ENCODE measurements at places on chromosomes 5 and 9.

DNA sequence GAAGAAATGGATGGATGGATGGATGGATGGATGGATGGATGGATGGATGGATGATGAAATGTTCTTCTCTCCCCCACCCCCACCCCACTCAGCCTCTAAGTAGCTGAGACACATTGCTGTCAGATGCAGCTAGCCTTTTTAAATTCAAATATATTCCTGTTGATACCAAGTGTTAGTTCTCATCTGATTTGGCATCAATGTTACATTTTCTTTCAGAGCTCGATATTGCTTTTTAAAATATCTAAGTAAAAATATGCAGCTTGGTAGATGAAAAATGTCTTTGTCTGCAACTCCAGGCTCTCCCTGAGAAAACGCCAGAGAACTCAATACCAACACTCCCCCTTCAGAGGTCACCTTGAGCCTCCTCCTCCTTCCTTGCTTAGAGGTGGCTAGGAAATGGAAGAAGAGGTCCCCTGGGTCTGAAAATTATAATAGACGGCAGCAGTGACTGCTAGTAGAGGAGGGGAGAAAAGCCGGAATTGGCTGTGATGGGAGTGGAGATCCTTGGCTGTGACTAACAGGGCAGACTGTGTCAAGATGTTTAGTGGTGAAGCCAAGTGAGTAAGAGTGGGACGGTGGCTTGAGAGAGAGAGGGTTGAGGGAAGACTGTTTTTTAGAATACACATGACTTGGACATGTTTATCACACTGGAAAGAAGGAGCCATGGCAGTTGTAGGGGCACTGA is 156.0 kb downstream of the ZNF462 start:
- no peak for DNase-seq

DNA sequence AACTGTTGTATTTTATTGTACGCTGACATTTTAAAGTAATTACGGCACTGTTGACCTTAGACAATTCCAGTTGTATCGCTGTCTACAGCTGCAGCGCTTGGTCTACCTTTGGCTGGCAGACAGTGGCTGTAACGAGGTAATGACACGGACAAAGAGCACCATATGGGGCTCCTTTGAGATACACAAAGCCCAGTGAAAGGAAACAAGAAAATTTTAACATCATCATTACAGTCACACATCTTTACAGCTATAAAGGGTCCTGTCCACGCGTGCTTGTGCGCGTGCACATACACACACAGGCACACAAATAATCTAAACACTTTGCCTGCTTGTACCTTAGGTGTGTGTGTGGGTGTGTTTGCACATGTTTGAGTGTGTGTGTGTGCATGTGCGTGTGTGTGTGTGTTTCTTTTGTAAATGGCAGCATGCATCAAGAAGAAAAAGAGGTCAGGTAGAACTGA is 946.0 kb downstream of the NR2F1-AS1 start:
- DNase-seq: no peak

GRCh38 chr9:119839888-119840287 is 470.7 kb upstream of the BRINP1 start:
- no peak for DNase-seq

DNA sequence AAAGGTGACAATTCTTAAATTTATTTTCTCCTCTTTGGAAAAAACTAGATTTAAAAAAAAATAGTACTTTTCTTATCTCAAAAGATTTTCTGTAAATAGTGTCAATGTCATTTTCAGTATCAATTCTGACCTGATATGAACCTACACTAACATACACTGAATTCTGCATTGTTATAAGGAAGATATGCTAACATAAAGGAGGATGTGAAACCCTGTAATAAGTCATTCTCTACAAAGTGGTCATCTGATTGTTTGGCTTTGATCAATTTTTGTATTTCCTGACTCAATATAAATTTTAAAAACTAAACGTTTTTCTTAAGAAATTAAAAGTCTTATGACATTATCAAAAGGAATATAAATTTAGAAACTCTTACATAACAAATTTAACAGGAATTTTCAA is 233.6 kb upstream of the EDIL3 start:
- DNase-seq: no peak

- DNase-seq: no peak
Measured at GRCh38 chr5:157761690-157762621, 18.4 kb downstream of the LSM11 start.

DNA sequence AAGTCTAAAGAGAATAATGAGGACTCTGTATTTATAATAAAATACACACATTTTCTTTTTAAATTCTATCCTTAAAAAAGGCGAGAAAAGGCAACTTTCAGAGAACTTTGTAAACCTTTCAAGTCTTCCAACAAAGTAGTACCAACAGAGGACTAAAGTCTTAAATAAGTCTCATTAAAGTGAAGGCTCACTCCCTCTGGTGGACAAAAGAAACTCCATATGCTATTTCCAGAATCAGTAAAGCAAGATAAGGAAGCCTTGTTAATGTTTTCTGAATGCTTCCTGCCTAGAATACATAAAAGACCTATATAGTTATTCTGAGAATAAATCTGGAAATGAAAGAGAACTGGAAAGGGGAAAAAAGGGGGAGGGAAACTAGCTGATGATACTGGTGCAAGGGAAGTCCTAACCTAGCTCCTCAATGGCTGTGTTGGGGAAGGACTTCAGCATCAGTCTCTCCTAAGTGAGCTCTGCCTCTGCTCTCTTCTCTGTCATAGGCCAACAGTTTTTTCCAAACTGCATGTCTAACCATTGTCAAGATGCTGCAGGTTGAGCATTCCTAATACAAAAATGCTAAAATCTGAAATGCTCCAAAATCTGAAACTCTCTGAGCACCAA is 7.2 kb downstream of the HMGCS1 start:
- DNase-seq: no peak

- no peak for DNase-seq
Measured at GRCh38 chr5:10352430-10353240, 860 bp upstream of the MARCHF6 start.

DNA sequence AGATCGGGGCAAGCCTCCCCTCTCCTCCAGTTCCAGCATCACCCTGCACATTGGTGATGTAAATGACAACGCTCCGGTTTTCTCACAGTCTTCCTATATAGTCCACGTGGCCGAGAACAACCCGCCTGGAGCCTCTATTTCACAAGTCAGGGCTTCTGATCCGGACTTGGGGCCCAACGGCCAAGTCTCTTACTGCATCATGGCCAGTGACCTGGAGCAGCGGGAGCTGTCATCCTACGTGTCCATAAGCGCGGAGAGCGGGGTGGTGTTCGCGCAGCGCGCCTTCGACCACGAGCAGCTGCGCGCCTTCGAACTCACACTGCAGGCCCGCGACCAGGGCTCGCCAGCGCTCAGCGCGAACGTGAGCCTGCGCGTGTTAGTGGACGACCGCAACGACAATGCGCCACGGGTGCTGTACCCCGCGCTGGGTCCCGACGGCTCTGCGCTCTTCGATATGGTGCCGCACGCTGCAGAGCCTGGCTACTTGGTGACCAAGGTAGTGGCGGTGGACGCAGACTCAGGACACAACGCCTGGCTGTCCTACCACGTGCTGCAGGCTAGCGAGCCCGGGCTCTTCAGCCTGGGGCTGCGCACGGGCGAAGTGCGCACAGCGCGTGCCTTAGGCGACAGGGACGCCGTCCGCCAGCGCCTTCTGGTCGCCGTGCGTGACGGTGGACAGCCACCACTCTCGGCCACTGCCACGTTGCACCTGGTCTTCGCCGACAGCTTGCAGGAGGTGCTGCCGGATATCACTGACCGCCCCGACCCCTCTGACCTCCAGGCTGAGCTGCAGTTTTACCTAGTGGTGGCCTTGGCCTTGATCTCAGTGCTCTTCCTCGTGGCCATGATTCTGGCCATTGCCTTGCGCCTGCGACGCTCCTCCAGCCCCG is 1.9 kb downstream of the PCDHGB4 start:
- no peak for DNase-seq

Measured in tibial nerve (tissue), 4 donors.